ENCODE measurements at places on chromosomes 13 and 19.

DNA sequence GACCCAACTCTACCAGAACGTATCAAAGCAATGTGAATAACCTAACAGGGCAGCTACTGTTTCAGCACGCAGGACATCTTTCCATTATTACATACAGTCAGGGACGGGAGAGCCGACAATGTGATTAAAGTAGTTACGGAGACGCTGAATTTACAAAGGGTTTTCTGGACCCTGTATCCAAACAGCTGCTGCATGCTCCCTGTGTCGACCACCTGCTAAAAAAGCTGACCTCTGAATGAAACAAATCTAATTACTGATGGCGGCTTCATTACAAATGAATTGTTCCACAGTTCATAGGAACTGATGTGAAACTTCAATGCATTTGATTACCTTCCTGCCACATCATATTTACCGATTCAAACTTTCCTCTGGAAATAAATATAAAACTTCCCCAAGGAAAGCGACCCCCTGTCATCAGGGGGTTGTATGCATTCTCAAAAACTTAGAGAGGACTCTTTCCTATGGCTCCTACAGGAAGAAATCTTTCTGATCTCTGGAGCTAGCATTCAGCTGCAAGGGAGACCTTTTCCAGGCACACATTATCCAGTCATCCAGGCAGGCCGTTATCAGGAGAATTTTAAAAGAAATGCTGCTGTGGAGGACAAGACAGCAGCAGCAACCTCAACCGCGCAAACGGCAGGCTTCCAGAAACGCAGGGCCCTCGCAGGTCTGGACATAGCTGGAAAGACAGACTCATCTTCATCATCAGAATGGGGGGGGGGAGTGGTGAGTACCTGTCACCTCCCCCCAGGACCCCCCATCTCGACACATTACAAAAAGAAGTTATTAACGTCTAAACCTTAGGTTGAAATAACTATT lies 3.1 kb downstream of the EFNB2 start:
- H3K4me1 ChIP-seq, result peaks cover 15% of the 10 kb centered on the region
- no peak overlapping the region for H3K4me3 ChIP-seq
- H3K27ac ChIP-seq, result no peak overlapping the region
- DNase-seq, result no peak

DNA sequence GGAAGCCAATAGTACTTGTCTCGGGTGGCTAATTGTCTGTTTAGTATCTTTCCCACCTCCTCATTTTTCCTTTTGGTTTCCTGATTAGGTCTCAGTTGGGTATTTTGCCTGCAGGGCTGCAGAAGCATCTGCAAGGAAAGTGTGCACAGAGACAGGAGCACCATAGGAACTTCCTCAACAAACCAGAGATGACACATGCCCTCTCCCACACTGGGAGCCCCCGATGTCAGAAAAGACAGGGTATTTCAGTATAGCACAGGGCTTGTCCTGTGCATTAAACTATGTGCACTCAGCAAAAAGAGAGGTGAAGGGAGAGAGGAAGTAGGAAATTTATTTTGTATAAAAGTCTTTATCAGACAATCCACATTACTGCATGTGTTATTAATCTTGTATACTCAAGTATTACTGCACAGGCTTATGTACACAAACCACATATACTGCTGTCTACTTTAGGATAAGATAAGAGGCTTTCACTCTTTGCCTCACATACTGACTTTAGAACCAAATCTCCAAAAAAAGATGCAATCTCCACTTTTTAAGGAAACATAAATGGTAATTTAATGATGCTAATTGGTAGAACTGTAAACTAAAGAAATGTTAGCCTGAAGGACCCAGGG lies 501.0 kb downstream of the FOXO1 start:
- no peak overlapping the region for H3K4me3 ChIP-seq
- peaks cover 18% of the 10 kb centered on the region for H3K4me1 ChIP-seq
- H3K27ac ChIP-seq, result no peak overlapping the region
- DNase-seq, result no peak
- H3K36me3 ChIP-seq, result no peaks in the 10 kb centered on the region
- H3K27me3 ChIP-seq, result no peaks in the 10 kb centered on the region

DNA sequence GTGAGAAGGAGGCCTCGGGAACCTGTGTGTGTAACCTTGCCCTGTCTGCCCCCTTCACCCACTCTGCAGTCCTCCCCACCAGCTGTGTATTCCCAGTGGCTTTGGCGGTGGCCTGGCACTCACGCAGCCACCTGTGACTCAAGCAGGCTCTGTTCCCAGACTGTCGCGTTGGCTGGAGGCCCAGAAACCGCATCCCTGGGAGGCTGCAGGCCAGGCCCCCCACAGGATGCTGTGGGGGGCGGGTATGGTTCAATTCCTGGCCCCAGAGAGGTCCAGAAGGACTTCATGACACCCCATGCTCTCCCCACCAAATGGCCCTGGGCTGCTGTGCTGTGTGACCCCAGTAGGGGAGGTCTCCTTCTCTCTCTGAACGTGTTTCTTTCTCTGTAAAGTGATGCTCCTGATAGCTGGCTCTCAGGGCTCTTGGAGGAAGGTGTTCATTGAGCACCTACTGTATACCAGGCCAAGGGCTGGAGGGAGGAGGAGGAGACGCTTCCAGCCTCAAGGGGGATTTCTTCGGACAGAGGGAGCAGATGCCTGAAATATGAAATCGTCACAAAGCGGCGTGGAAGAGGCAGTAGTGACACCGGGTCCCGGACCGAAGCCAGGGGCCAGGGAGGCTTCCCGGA lies 1.9 kb upstream of the LINGO3 start:
- no peak overlapping the region for H3K27ac ChIP-seq
- peaks cover 2% of the 10 kb centered on the region for H3K4me1 ChIP-seq
- peaks cover 45% of the 10 kb centered on the region for H3K27me3 ChIP-seq
- peaks cover 2% of the 10 kb centered on the region for H3K36me3 ChIP-seq
- DNase-seq, result no peak
- no peak overlapping the region for H3K4me3 ChIP-seq

DNA sequence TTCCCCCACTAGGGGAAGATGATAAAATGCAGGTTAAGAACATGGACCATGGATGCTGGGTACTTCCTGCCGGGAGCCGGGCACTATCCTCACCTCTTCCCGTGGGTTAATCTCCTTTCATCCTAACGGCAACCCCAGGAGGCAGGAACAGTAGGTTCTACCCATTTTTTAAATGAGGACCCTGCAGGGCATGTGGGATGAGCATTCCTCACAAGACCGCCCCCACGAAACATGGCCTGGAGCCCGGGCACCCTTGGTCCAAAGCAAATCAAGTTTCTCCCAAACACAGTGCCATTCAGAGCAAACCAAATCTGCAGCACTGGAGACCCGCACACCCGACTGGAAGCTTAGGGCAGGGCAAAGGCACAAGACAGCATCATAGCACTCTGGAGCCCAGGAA lies 35.4 kb downstream of the COL4A2 start:
- H3K4me1 ChIP-seq, result peaks cover 21% of the 10 kb centered on the region
- H3K4me3 ChIP-seq, result no peak overlapping the region
- peaks cover 16% of the 10 kb centered on the region for H3K27me3 ChIP-seq

Data from activated CD8-positive, alpha-beta T cell treated with anti-CD3 and anti-CD28 coated beads for 36 hours (primary cell).